Hindlimb muscle (tissue), 1 donor: ENCODE measurements at places on chromosomes 4 and X.

DNA sequence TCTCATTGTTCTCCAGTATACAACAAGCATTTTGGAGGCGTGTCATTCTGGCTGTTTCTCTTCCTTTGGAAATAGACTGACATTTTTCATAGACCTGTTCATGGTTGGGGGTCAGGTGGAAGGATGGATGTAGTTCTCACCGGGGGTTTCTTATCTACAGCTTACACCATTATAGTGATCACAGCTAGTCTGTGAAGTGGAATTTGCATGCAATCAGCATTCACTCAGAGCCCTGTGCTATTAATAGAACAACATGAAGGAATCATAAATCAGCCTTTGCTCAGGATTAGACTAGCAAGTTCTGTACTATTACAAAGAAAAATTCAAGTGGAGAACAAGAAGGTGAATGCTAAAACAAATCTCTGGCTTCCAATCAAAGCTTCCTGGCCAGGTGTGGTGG lies 132.6 kb upstream of the PUDP start:
- no peak for DNase-seq

DNA sequence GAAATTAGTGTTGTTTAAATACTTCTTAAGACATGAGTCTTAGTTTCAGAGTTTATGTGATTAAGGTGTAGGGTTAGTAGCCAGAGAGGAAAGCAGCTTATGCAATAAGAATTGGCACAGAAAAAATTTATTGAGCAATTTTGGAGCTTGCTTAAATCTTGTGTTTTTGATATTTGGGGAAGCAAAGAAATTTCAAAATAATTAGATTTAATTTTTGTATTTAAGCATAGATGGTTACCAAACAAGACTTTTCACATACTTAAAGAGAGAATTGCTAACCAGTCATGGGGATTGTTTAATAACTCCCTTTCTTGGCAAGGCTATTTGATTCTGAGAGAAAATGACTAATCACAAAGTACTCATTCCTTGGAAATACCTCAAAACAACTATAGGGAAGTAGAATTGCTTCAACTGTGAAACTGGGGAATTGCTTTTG lies 202.0 kb upstream of the GRID2 start:
- no peak for DNase-seq

GRCh38 chr4:79977131-79977840 lies 95.7 kb downstream of the ANTXR2 start:
- DNase-seq: no peak

DNA sequence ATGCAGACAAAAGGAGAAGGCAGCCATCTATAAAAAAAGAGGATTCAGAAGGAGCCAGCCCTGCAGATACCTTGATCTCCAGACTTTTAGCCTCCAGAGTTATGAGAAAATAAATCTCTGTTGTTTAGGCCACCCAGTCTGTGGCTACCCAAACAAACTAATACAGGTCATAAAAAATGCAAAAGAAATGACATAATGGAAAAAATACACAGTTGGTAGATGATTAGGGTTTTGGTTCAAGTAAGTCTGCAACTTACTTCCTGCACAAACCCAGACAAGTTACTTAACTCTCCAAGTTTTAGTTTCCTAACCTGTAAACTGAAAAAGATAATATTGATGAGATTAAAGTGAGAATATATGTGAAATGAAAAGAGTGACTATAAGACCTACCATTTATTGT lies 11.3 kb downstream of the QDPR start:
- DNase-seq: no peak

DNA sequence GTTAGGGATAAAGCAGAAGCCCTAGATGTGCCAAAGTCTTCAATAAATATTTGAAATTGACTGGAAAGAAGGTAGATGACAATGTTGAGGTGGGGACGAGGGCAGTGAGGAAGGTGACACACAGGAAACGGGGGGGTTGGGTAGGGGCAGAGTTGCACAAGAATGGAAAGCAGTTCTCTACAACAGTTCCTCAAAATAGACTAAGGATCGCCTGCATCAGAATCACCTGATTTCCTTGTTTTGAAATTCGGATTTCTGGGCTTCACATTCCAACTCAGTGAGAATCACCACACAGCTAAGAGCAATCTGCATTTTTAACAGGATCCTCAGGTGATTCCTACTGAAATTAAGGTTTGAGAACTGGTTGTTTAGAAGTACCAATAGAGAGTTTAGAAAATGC lies 70.6 kb downstream of the ARFIP1 start:
- no peak for DNase-seq

DNA sequence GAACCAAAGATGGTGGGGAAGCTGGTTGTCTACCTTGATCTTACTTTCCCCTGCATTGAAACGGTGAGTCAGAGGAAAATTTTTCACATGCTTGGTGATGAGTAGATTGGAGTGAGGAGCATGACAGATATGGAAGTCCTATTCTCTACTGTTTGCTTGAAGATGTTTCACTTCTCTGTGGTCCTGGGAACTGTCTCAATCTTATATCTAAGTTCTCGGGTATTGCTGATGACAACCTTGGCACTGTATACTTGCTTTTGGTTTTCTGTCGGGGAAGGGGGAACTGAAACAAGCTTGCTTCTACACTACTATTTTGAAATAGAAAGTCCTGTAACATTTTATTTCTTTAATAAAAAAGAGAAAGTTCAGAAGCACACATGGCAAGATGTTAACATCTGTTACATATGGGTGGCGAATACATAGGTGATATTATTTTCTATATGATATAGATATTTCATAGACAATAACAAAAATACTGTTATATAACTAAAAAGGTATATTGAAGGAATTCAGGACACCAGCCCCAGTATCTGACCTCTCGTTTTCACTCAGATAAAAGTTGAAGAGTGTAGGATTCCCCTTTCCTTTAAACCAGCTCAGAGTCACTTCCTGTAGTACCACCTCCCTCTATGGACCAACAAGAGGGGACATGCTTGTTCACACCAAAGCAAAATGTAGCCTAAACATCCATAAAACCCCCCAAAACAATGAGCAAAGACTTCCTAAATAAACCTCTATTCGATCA lies 88.8 kb downstream of the FMR1NB start:
- DNase-seq: no peak

DNA sequence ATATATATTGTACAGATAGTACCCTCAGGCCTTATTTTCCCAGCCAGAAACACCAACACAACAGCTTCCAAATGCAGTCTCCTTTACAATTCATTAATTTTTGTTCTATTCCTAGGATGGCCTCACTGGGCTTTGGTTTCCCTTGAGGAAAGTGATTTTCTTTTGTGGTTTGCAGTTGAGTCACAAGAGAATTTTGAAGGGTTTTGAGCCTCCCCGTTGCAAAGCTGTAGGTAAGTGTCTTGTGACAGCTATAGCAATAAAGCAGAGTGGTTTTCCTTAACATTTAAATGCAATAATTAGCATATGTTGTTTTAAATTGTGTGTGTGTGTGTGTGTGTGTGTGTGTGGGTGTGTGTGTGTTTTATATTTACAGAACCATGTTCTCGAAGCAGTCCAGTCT lies 54.1 kb upstream of the WDR17 start:
- DNase-seq: no peak

GRCh38 chr4:152864361-152864760 lies 71.8 kb upstream of the FHDC1 start:
- DNase-seq: no peak

- no peak for DNase-seq
Measured at GRCh38 chr4:7686070-7686870, 251.5 kb upstream of the PSAPL1 start.

DNA sequence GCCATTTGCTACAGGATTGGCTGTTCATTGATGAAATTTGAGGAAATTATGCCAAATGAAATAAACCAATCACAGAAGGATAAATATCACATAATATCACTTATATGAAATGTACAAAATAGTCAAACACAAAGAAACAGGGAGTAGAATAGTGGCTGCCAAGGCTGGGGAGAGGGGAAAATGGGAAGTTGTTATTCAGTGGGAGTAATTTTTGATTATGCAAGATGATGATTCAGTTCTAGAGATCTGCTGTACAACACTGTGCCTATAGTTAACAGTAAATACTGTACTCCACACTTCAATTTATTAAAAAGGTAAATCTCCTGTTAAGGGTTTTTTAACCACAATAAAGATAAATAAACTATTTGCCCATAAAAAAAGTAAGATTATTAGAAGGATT lies 101.1 kb downstream of the TMA16 start:
- DNase-seq: no peak

DNA sequence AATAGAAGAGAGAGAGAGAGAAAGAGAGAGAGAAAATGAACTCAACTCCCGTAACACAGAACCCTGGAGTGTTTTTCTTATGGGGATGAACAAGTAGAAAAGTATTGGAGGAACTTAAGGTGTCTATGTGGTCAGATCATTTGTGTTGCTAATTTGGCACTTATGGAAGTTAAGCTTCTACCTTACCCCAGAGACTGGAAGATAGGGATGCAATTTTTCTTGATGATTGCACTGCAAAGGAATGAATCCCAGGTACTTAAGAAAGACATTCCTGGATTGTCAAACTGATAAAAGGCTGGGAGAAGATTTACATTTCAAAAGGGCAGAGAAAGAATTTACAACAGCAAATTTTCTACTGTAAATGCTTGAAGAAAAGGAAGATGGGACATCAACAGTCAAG lies 57.2 kb downstream of the MAP9 start:
- DNase-seq: no peak

- no peak for DNase-seq
Measured at GRCh38 chr4:82797040-82797404, 1.6 kb downstream of the SCD5 start.

DNA sequence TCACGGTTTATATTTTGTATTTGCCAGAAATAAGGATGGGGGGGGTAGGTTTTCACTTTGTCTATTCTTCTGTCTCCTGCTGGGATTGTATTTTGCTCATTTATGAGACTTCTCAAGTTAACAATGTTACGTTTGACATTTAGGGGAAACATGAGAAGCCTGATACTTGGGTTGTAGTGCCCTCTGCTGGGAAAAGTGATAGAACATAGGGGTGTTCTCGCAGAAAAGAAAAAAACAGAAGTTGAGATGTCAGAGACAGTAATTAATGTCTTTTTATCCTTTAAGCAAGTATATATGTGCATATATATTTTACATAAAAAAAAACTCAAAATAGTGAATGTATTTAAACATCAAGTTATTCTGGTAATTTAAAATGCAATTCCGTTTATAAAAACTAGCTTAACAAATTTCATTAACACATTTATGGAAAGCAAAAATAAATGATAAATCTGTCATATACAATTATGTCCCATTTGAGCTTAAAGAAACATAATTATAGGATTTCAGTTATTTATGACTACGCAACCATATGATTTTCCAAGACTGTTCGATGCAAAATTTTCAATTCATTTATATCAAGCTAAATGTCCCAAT lies 46.0 kb upstream of the TMPRSS11F start:
- DNase-seq: peak; percentile 57

DNA sequence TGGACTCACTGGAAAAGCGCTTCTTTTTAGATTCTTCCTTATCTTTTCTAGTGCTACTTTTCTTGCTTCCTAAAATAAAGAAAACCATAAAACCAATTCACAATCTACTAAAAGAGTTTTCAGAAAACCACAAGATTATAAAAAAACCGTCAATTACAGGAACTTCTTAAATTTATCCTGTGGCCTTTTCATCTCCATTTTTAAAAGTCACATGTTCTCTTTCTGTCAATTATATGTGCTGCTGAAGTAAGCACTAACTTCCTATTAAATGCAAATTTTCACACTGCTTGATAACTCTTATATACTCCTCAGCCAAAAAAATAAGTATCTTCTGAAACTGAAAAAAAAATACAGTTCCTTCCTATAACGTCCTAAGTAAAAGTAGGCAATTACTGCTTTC lies 32.8 kb downstream of the CENPC start:
- no peak for DNase-seq

GRCh38 chr4:94507708-94508107 lies 56.0 kb downstream of the PDLIM5 start:
- no peak for DNase-seq

GRCh38 chr4:155114790-155115189 lies 93.6 kb upstream of the NPY2R start:
- DNase-seq: no peak

DNA sequence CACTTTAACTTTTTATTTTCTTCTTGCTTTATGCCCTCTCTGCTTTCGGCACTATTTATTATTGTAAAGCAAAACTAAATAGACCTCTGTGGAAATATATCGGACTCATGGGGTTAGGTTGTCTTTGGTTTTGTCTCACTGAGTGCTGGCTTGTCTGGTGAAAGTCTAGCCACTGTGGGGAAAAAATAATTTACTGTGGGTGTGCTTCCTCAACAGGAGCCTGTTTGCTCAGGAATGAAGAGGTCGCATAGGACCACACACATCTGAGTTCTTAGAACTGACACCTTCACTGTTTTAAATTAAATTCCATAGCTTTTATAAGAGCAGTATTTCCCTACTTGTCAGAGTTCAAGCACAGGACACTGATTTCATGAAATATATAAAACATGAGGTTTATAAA lies 103.0 kb upstream of the BMPR1B start:
- no peak for DNase-seq

GRCh38 chr4:169293343-169294176 lies 22.8 kb upstream of the SH3RF1 start:
- no peak for DNase-seq

GRCh38 chr4:38017609-38018008 lies 57.4 kb downstream of the PTTG2 start:
- DNase-seq: no peak

GRCh38 chr4:52014903-52015302 lies 5.3 kb downstream of the LRRC66 start:
- DNase-seq: no peak

GRCh38 chr4:16669036-16669435 lies 229.4 kb downstream of the LDB2 start:
- no peak for DNase-seq

DNA sequence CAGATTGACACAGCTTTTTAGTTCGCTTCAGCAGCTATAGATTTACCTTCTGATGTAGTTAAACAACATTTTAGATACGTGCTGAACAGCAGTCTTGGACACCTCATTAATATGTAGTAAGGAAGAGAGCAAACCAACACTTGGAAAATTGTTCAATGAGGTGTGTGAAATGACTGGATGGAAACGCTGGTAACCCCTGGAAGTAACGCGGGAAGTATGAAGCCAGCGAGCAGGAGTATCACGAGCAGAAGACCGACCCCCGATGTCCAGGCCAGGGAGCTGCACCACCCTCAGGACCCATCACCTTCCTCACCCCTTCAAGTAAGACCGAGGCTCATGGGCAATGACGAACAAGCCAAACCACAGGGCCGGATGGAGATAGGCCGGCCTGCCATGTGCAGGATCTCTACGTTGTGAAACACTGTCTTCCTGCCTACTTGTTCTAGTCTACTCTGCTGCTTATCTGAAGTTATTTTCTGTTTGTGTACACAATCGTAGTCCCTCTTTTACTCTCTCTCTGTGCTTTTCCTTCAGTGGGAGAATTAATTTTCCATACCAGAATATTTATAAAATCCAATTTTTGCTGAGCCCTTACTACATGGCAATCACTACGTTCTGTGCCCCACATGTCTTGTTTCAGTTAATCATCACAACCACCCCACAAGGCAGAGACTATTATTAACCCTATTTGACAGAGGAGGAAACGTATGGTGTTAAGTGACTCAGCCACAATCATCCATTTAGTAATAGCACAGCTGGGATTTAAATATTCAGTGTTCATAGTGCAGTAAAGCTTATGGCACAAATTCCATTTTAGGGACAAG lies 221.7 kb downstream of the APBB2 start:
- DNase-seq: no peak
